ENCODE measurements at places on chromosomes 12 and 14. TPM values are rescaled to one million over a fixed set of nuclear protein-coding genes. Genes with fewer than 3 reads are reported as not detected.

KSR2 gene
- total RNA-seq = 0.16 TPM

SMOC1 gene
- total RNA-seq = not detected

OTX2 gene
- total RNA-seq = not detected

CCDC197 gene
- total RNA-seq = 0.53 TPM

UBE3B gene
- total RNA-seq = 27.2 TPM

KIAA0586 gene
- total RNA-seq = 32.0 TPM

SLC24A4 gene
- not detected for total RNA-seq

PZP gene
- not detected for total RNA-seq

HSPB8 gene
- not detected for total RNA-seq
